ENCODE measurements at places on chromosomes 3 and 15. TPM values are rescaled to one million over a fixed set of nuclear protein-coding genes. Genes with fewer than 3 reads are reported as not detected.

DNA sequence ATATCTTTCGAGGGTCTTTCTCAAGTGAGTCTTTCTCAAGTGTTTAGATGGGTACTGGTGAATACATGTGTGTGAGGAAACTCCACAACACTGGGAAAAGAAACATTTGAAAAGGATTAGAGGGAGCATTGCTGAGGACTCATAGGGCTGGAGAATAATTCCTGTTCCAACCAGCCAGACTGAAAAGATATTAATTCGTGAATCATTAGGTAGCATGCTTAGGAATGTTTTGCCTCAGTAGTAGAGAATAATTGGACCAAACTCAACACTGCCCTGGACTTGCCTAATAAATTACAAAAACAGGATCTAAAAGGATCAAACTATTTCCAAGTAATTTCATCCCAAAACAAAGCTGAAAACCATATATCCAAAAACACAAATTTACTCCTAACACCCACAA is 17.3 kb downstream of the PP2D1 start:
- H3K4me3 ChIP-seq, result no peak overlapping the region
- no peak overlapping the region for H3K27ac ChIP-seq
- no peaks in the 10 kb centered on the region for H3K36me3 ChIP-seq
- DNase-seq, result no peak
- no peaks in the 10 kb centered on the region for H3K27me3 ChIP-seq

ATG7 gene
- 75.5 TPM for total RNA-seq

DNA sequence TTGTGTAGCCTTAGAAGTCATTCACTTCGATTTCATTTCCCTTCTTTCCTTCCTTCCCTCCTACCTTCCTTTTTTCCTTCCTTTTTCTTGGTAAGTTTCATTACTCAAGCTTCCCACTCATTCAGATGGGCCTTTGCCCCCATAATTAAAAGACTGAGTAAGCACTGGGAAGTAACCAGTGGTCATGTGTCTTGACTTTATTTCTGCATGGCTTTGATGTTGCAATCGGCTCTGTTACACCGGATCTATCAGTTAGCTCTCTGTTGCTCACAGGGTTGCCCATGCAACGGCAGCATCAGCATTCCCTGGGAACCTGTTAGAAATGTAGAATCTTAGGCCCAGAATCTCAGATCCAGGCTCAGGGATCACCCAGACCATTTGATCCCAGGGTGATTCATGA is 25.6 kb upstream of the LARS2 start:
- no peak for DNase-seq
- H3K36me3 ChIP-seq, result no peaks in the 10 kb centered on the region
- no peak overlapping the region for H3K4me3 ChIP-seq
- H3K27ac ChIP-seq, result no peak overlapping the region
- no peaks in the 10 kb centered on the region for H3K4me1 ChIP-seq

GRCh38 chr15:31390777-31391486 is 64.3 kb downstream of the KLF13 start:
- no peak for DNase-seq
- H3K27ac ChIP-seq, result peak overlapping the region; percentile 97
- H3K27me3 ChIP-seq, result no peaks in the 10 kb centered on the region
- H3K4me3 ChIP-seq, result peak overlapping the region; percentile 69

DNA sequence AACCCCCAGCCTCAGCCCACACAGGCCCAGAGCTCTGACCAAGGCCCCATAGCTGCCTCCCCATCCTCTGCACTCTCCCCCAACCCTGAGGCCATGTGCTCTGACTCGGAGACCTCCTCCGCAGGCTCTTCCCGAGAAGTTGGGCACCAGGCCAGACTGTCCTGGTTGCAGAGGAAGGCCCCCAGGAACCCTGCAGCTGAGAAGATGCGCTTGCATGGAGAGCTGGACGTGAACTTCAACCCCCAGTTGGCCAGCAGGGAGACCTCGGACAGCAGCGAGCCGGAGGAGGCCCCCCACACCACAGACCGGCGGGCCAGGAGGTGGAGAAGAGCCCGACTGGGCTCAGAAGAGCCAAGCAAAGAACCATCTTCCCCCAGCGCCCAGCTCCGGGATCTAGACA is 119.5 kb upstream of the EIF1B start:
- H3K4me1 ChIP-seq, result no peaks in the 10 kb centered on the region
- no peak overlapping the region for H3K4me3 ChIP-seq
- no peak overlapping the region for H3K27ac ChIP-seq
- no peak for DNase-seq
- no peaks in the 10 kb centered on the region for H3K36me3 ChIP-seq

SLCO2A1 gene
- total RNA-seq, result 11.1 TPM

SPSB4 gene
- 1.3 TPM for total RNA-seq

- H3K36me3 ChIP-seq, result no peaks in the 10 kb centered on the region
- no peak for DNase-seq
- no peaks in the 10 kb centered on the region for H3K27me3 ChIP-seq
- no peak overlapping the region for H3K4me3 ChIP-seq
- no peak overlapping the region for H3K27ac ChIP-seq
- no peaks in the 10 kb centered on the region for H3K4me1 ChIP-seq
Observed at GRCh38 chr3:178060407-178060806, 475.8 kb upstream of the KCNMB2 start.

- H3K36me3 ChIP-seq, result no peaks in the 10 kb centered on the region
- DNase-seq, result no peak
- peaks cover 3% of the 10 kb centered on the region for H3K4me1 ChIP-seq
- H3K27me3 ChIP-seq, result no peaks in the 10 kb centered on the region
- H3K4me3 ChIP-seq, result no peak overlapping the region
Observed at GRCh38 chr3:128867200-128868125, 12.0 kb upstream of the ACAD9 start.

- no peak overlapping the region for H3K4me3 ChIP-seq
- no peaks in the 10 kb centered on the region for H3K27me3 ChIP-seq
- no peaks in the 10 kb centered on the region for H3K4me1 ChIP-seq
- no peak overlapping the region for H3K27ac ChIP-seq
- no peak for DNase-seq
- H3K36me3 ChIP-seq, result no peaks in the 10 kb centered on the region
Observed at GRCh38 chr3:121737644-121738043, 11.9 kb downstream of the GOLGB1 start.

DNA sequence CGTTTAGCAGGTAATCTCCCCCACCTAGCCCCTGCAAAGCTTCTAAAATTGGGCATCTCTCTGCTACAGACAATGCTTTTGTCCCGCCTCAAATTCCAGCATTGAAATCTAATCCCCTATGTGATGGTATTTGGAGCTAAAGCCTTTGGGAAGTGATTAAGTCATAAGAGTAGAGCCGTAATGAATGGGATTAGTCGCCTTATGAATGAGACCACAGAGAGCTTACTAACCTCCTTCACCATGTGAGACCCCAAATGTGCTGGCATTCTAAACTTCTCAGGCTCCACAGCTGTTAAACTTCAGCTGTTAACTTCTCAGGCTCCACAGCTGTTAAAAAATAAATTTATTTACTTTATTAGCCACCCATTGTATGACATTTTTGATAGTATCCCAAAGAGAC is 374.2 kb upstream of the BCHE start:
- no peak for DNase-seq
- no peaks in the 10 kb centered on the region for H3K36me3 ChIP-seq
- H3K27ac ChIP-seq, result no peak overlapping the region

GHSR gene
- total RNA-seq, result not detected

GRCh38 chr3:124034016-124034843 is 42.3 kb upstream of the ROPN1 start:
- H3K27me3 ChIP-seq, result no peaks in the 10 kb centered on the region
- H3K27ac ChIP-seq, result no peak overlapping the region
- H3K4me1 ChIP-seq, result no peaks in the 10 kb centered on the region
- H3K36me3 ChIP-seq, result no peaks in the 10 kb centered on the region
- H3K4me3 ChIP-seq, result peak overlapping the region; percentile 85

DNA sequence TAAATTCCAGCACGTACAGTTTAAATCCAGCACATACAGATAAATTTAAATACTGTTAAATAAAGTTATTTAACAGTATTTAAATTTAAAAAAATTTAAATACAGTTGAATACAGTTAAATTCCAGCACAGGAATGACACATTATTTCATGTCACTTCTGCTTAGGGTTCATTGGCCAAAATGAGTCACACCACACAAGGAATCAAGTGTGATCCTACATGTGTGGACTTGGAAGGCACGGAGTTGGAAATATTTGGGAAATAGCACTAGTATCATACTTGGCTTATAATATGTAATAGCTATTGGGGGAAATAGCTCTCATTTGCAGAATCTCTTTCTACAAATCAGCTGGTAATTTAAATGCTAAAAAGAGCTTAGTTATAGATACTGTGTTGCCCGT is 10.6 kb downstream of the RAB7A start:
- no peaks in the 10 kb centered on the region for H3K27me3 ChIP-seq
- H3K4me1 ChIP-seq, result no peaks in the 10 kb centered on the region
- no peak overlapping the region for H3K27ac ChIP-seq
- H3K4me3 ChIP-seq, result no peak overlapping the region

DNA sequence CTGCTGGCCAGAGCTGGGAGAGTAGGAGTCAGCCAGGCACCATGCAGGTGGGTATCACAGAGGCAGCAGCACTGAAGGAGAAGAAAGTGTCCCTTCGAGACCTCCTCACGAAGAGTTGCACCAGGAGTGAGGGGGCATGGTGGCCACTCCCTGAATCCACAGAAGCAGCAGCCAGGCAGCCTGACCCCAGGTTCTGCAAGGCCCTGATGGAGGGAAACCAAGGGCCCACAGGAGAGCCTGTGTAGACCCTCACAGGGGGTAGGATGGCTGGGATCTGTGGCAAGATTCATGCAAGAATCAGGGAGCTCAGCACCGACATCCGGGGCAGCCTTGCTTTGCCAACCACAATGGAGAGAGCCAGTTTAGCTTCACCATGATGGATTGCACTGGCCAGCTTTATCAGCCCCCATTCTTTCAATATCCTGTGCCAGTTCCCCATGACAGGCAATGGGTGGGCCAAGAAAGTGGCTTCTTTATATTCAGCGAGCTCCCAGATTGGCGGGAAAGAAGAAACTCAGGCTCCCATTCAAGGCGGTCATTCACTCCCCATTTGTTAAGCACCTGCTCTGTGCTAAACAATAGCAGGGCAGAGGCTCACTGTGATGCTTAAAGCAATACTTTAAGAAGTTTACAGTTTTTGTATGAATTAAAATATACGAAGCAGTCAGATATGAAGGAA is 33.5 kb upstream of the TBC1D21 start:
- H3K27me3 ChIP-seq, result no peaks in the 10 kb centered on the region
- H3K27ac ChIP-seq, result no peak overlapping the region
- H3K36me3 ChIP-seq, result no peaks in the 10 kb centered on the region

DNA sequence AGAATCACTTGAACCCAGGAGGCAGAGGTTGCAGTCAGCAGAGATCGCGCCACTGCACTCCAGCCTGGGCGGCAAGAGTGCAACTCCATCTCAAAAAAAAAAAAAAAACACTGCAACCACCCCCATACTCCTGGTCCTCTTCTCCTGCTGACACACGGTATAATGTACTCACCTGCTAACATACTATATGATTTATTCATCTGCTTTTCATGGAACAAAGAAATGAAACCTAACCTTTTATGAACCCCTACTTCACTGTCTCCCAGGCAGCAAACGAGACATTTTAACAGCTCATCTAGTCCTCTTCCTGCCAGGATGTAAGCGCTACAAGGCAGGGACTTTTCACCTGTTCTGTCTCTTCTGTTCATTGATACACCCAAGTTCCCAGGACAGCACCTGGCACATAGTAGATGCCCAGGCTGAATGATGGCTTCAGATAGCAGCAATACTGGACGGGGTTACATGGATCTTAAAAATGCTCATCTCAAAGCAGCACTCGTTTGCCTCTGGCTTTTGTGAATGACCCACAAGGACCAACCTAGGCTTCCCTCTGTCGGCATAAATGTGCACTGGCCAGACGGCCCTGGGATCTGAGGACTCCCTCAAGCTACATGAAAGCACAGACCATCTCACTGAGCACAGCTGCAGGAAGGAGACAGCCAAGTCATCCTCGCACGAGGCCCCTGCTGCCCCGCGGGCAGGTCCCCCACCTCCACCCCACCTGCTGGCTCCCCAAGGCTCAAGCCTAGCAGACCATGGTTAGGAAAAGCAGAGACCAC is 20.3 kb downstream of the XXYLT1 start:
- no peak overlapping the region for H3K4me3 ChIP-seq
- no peaks in the 10 kb centered on the region for H3K27me3 ChIP-seq
- H3K4me1 ChIP-seq, result no peaks in the 10 kb centered on the region

DNA sequence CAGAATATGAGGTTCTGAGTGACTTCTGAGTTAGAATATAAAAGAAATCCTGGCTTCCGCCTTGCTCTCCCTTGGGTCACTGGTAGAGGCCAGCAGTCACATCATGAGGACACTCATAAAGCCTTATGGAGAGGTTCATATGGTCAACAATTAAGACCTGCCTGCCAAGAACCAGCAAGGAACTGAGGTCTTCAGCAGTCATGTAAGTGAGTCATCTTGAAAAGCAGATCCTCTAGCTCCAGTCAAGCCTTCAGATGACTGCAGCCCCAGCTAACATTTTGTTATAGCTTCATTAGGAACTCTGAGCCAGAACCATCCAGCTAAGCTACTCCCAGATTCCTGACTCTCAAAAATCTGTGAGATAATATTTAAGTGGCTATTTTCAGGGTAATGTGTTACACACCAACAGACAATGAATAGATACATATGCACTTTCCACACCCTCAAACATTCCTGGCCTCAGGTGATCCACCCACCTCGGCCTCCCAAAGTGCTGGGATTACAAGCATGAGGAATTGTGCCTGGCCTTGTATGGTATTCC is 447.2 kb downstream of the SHQ1 start:
- H3K4me3 ChIP-seq, result no peak overlapping the region
- no peak overlapping the region for H3K27ac ChIP-seq
- DNase-seq, result no peak
- H3K27me3 ChIP-seq, result no peaks in the 10 kb centered on the region
- no peaks in the 10 kb centered on the region for H3K36me3 ChIP-seq

HTR3E gene
- total RNA-seq, result not detected

CDHR4 gene
- total RNA-seq, result not detected

PFKFB4 gene
- total RNA-seq, result 1.8 TPM

DNA sequence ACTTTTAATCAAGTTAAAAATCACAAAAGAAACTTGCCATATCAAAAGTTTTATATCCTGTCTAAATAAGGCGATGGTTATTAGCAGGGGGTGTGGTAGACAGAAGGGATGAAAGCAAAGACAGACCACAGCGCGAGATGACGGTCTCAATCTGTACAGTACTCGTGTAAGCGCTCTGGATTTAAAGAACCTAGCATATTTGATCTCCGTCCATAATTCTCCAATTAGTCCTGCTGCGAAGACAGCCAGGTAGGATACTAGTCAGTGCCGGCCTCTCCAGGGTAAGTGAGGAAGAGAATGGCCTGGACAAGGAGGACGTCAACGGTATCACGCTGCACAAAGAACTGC is 701 bp downstream of the SGO1 start:
- H3K4me1 ChIP-seq, result no peaks in the 10 kb centered on the region
- no peaks in the 10 kb centered on the region for H3K36me3 ChIP-seq
- no peaks in the 10 kb centered on the region for H3K27me3 ChIP-seq
- peak overlapping the region; percentile 61 for H3K4me3 ChIP-seq
- no peak overlapping the region for H3K27ac ChIP-seq
- no peak for DNase-seq

TRPC1 gene
- 13.0 TPM for total RNA-seq

GRCh38 chr15:84006421-84006820 is 229.2 kb upstream of the GOLGA6L4 start:
- H3K27me3 ChIP-seq, result no peaks in the 10 kb centered on the region
- H3K27ac ChIP-seq, result no peak overlapping the region
- DNase-seq, result no peak
- H3K4me1 ChIP-seq, result no peaks in the 10 kb centered on the region
